ENCODE measurements at places on chromosomes 4 and X.

DNA sequence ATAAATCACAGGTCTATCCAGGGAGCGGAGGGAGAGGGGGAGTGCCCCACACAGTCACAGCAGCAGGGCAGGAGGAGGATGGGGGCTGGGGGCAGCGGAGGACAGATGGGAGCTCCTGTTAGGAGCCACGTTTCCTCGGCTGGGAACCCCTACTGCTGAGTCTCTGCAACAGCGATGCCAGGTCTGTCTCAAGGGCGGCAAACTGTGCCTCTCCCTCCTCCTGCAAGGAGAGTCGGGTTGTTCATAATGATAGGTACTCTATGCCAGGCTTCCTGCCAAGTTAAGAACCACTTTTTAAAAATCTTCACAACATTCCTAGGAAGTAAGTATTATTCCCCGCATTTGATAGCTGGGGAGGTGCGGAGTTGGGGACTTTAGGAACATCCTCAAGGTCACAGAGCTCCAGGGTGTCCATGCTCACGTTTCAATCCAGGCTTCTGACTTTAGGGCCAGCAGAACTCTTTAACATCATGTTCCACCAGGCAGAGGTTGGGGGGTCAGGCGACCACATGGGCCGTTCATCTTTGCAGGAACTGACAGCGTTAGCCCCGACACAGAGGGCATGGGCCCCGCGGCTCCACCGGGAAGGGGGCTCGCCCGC, 98.3 kb upstream of the MAML3 start:
- DNase-seq, result no peak

- DNase-seq, result no peak
These were observed 152.0 kb upstream of the SLC4A4 start for GRCh38 chr4:71186566-71187403.

- DNase-seq, result no peak
These were observed 59.6 kb downstream of the FAM193A start for GRCh38 chr4:2595952-2596552.

- DNase-seq, result no peak
These were observed 34.4 kb upstream of the HMX1 start for GRCh38 chr4:8905773-8906667.

GRCh38 chrX:27918799-27919198, 62.5 kb downstream of the DCAF8L1 start:
- DNase-seq, result no peak

GRCh38 chrX:38273453-38273852, 52.8 kb upstream of the SRPX start:
- no peak for DNase-seq

DNA sequence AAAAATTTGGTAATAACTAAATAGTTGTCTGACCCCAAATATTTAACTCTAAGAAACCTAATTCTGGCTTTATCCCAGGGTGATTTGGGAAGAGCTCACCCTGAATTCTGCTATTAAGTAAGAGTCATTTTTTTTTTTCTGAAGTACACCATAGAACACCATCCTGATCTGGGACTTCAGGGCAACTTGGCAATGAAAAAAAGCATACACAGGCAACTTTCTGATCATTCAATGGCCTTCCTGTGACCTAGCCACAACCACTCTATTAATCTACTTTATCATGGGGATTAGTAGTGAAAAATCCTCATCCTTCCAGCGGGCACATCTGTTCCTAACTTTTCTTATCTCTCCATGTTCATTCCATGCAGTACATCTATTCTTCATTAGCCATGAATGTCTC, 333.2 kb upstream of the MAD2L1 start:
- DNase-seq, result no peak

DNA sequence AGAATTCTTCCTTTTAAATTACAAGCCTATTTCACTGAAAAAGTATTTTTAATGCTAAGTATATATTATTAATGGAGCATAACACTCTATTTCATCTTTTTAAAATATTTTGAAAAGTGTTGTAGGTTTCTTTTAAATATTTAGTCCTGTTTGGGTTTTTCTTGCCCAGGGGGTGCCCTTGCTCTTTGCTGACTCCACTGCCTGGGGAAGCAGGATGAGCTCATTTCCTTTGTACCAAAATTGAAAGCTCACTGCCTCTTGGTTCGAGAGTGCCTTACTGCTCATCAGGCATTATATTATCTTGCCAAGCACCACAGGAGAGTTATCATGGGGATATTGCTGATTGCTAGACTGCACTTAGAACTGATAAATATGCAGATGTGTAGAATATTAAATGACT, 819.2 kb downstream of the PCDH18 start:
- DNase-seq, result no peak

GRCh38 chrX:136126872-136127406, 20.4 kb upstream of the FHL1 start:
- DNase-seq, result no peak

GRCh38 chrX:102995316-102995715, 58.2 kb downstream of the RAB40AL start:
- DNase-seq, result no peak

- peak; percentile 54 for DNase-seq
These were observed 42.4 kb downstream of the RHOXF2 start for GRCh38 chrX:120200851-120201250.

DNA sequence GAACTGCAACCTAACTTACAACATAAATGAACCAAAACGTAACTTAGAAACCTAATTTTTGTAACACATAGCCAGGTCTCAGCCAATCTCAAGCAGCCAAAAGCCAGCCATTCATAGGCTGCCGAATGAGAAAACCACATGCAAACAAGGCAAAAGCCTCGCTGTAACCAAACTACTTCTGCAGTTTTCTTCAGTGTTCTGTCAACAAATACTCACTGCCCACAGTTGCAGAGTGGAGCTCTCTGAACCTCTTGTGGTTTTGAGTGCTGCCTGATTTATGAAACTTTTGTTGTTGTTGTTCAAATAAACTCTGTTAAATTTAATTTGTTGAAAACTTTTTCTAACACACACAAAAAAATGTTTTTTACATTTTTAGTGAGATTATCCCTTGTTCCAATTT, 251.2 kb downstream of the PAPSS1 start:
- no peak for DNase-seq

DNA sequence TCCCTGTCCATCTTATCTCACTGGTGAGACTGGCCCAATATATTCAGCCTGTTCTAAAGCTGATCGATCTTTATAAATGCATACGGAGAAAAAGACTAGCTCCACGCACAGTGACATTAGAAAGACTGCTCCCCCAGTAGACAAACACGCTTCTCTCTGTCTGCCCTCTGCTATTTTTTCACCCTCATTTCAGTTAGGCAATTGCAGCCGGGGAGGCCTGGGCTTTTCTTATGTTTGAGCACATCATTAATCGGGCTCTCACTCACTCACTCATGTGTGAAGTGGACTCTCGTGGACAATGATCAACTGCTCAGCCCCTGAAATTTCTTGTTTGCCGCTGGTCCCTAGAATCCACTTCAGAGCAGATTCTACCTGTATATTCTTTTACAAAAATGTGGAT, 824.7 kb upstream of the TENM3 start:
- DNase-seq, result no peak

DNA sequence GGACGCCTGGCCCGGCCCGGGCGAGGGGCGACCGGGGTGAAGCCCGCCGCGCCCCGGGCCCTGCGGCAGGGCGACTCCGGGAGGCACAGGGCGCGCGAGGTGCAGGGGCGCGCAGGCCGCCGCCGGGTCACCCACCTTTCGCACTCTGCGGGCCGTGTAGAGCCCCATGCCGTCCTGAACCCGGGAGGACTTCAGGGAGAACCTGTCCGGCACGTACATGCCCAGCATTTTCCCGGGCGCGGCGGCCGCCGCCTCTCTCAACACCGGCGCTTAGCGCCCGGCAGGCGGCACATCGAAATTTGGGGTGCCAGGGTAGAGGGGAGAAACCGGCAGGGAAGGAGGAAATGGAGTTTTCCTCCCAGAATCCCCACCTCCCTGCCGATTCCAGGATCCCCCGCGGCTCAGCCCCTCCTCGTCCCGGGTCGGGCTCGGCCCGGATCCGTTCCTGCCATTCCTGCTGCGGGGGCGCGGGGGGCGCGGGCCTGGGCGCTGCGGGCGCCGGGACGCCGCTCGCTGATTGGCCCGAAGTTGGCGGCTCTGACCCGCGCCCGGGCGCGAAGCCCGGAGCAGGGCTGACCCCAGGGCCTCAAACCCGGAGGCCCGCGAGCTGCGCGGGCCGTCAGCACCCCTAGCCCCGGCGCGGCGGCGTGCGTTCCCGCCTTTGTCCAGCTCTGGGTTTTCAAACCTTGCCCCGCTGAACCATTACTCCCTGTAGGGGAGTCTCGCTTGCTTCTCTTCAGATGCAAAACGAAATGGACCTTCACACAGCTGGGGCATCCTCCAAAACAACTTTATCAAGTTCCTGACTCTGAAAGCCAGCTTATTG, at the start of gene PRDM5:
Gene PRDM5, minus strand, starts transcription at position 346 of the 826 bp plus-strand sequence. Its CDS starts 118 bp downstream, at position 228.
- DNase-seq, result no peak

DNA sequence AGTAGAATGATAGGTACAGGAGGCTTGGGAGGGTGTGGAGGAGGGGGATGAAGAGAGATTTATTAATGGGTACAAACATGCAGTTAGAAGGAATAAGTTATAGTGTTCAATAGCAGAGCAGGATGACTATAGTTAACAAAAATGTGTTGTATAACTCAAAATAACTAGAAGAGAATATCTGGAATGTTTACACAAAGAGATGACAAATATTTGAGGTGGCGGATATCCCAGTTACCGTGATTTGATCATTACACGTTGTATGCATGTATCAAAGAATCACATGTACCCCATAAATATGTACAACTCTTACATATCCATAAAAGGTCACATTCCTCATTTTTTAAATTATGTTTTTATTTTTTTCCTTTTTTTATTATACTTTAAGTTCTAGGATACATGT, 456.6 kb downstream of the MAGEB5 start:
- DNase-seq, result no peak

- no peak for DNase-seq
These were observed 117.0 kb downstream of the CBLL2 start for GRCh38 chrX:22389556-22390179.

DNA sequence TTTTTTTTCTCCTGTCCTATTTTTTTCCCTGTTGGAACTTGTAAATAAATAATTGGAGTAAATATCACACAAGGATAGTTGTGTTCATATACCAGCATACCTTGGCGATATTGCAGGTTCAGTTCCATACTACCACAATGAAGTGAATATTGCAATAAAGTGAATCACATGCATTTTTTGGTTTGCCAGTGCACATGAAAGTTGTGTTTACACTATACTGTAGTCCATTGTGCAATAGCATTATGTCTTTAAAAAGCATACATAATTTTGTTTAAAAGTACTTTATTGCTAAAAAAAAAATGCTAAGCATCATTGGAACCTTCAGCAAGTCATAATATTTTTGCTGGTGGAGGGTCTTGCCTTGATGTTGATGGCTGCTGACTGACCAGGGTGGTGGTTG, 88.6 kb downstream of the GSTCD start:
- no peak for DNase-seq

- DNase-seq, result no peak
These were observed 3.2 kb downstream of the DGKQ start for GRCh38 chr4:970046-970745.

GRCh38 chr4:149347139-149347538, 468.5 kb downstream of the IQCM start:
- DNase-seq, result no peak

DNA sequence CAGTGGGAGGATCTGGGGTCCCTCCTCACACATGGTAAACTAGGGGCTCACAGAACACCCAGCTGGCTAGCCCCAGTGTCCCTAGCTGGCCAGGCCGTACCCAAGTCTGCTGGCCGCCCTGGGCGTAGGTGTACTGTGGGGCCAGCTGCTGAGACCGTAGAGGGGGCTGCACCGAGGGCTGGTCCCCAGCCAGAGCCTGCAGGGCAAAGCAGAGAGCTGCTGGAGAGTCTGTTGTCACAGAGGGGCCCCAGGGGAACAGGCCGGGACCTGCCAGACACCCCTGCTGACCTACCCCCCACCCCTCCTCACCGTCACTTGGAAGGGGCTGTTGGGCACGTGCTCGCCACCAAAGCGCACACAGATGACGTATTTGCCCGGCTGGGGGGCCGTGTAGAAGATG, 19.9 kb downstream of the FLNA start:
- no peak for DNase-seq

DNA sequence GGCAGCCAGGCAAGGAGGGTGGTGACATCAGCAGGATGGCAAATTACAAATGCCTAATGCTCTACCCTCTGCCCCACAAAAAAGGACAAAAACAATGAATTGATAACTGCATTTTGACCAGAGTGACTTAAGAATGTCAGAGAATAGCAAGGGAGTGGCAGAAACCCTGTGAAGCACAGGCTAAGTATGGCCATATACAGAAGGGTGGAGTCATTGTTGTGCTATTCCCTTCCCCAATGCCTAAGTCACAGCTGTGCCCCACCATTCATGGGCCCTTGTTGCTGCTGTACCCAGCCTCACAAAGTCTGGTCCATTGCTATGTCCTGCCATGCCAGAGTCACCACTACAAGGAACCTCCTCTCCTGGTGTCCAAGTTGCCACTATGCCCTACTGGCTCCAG, 123.1 kb downstream of the NEK1 start:
- DNase-seq, result no peak

GRCh38 chrX:10039821-10040793, 72.9 kb downstream of the CLDN34 start:
- DNase-seq, result no peak

GRCh38 chrX:103608306-103608963, 672 bp downstream of the TCEAL3 start:
- DNase-seq, result no peak

- DNase-seq, result no peak
These were observed 123.6 kb downstream of the MGST2 start for GRCh38 chr4:139789096-139789654.

DNA sequence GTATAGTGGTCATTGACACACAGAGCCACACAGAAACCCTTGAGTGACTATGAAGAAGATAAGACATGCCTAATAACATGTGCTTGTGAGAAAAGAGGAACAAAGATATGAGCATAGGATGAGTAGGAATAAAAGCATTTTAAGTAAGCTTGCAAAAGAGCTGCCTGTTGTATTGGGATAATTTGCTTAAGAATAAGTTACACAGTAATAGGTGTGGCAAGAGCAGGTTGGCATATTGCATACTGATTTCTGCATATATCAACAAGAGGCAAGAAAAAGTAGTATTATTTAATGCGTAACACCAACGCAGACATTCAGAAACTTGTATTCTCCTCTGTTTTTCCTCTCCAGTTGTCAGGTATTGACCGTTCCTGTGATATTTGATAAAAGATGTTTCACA, 111.5 kb upstream of the UGT8 start:
- DNase-seq, result no peak

GRCh38 chrX:35098419-35098818, 155.8 kb downstream of the FAM47B start:
- DNase-seq, result no peak

GRCh38 chrX:4710618-4711433, 997.4 kb upstream of the PRKX start:
- DNase-seq, result no peak

DNA sequence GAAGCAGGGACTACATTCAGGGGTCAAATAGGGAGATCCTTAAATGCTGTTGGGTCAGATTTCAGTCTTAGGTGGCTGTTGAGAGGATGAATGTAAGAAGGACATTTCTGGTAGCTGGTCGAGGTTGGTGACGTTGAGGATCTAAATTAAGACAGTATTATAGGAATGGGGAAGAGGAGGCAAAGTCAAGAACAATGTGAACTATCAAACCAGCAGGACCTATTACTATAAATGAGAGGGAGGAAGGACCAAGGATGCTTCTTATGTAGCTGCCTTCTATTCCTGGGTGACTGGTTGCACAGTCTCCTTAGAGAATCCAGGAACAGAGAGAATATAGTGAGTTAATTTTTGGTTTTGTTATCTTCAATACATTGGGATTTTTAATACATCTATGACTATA, 118.5 kb upstream of the BMPR1B start:
- DNase-seq, result no peak

GRCh38 chr4:83636930-83637329, 101.0 kb downstream of the GPAT3 start:
- DNase-seq, result no peak

- DNase-seq, result no peak
These were observed 98.2 kb upstream of the PRKX start for GRCh38 chrX:3811331-3812311.
